Renal cortical epithelial cell (primary cell): ENCODE measurements at places on chromosomes 7 and 10.
A peak's percentile ranks its signal among the peaks of the same experiment; 100 is the strongest.

GRCh38 chr10:28668363-28669226, 8.7 kb upstream of the BAMBI start:
- peak; percentile 53 for DNase-seq

GRCh38 chr7:1501487-1502270, 2.5 kb downstream of the INTS1 start:
- no peak for DNase-seq

- no peak for DNase-seq
These were observed 148.2 kb downstream of the KCND2 start for GRCh38 chr7:120421151-120421651.

DNA sequence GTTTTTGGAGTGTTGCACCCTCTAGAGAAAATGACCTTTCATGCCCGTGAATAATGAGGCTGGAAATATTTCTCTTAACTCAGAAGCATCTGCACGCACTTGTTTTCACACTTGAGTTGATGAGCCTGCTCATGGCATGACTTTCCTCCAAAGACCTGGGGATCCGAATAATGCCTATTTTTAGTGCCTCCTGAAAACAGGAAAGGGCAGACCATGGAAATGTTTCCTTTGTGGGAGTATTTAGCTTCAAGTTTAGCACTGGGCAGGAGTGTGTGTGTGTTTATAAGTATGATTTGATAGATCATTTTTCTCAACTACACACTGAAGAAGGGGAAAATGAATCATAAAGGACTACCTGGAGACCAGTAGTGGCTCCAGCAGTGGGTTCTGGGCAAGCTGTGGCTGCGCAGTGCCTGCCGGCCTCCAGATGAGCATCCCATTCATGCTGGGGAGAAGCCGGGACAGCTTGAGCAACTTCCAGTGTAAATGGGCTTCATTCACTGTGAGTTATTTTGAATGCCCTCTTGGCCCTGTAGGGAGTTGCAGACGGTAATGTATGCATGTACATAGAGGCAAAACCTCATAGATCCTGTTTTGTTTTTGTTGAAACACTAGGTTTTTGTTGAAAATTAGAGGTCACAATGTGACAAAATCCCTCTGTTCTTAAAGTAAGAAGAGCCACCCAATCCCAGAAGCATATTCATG, 117.8 kb upstream of the INSYN2A start:
- peak; percentile 57 for DNase-seq

DNA sequence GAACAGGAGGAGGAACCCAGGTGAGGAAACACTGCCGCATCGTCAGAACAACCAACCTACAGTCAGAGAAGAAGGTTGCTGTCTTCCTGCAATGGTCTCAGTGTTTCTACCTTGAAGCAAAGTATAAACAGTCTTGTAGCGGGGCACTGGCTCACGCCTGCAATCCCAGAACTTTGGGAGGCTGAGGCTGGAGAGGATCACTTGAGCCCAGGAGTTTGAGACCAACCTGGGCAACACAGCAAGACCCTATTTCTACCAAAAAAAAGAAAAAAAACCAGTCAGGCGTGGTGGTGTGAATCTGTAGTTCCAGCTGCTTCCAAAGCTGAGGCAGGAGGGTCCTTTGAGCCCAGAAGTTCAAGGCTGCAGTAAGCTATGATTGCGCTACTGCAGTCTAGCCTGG, 23.4 kb downstream of the SNX8 start:
- no peak for DNase-seq

- no peak for DNase-seq
These were observed 102.4 kb downstream of the HIPK2 start for GRCh38 chr7:139675127-139676125.

DNA sequence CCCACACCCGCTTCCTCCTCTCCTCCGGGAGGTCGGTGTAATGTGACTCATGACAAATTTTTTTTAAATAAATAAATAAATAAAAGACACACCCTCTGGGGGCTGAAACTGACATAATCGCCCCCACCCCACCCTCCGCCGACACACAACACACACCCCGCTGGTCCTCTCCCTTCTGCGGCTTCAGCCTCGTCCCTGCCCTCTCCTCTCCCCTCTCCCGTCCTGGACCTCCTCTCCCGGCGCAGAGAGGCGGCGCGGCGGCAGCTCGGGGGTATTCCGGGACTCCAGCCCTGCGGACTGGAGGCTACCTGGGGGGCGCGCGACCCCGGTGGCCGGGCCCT, 686 bp downstream of the ABI1 start:
- DNase-seq = peak; percentile 72
